ENCODE measurements at places on chromosomes 2 and 18. TPM values are rescaled to one million over a fixed set of nuclear protein-coding genes. Genes with fewer than 3 reads are reported as not detected.

DNA sequence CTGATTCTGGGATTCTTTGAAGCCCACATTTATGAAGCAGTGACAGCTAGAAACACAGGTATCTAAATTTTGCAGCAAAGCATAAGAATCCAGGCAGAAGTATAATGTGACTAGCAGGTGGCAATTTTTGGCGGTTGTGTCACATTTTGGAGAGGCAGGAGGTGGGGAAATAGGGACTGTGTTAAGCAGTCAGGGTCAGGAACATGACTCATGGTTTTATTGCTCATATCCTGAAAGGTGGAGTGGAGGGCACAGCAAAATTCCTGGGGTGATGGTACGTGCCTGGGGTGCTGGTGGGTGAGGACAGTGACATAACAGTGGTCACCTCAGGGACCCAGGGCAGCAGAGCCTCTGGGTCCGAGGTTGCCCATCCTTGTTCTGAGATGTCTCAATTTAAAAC lies 63.5 kb upstream of the TTN start:
- peak; percentile 60 for DNase-seq

GRCh38 chr2:69830045-69830905 lies 815 bp downstream of the GMCL1 start:
- peak; percentile 44 for DNase-seq

GRCh38 chr18:13800505-13801259 lies 23.3 kb upstream of the MC5R start:
- peak; percentile 61 for DNase-seq

DNA sequence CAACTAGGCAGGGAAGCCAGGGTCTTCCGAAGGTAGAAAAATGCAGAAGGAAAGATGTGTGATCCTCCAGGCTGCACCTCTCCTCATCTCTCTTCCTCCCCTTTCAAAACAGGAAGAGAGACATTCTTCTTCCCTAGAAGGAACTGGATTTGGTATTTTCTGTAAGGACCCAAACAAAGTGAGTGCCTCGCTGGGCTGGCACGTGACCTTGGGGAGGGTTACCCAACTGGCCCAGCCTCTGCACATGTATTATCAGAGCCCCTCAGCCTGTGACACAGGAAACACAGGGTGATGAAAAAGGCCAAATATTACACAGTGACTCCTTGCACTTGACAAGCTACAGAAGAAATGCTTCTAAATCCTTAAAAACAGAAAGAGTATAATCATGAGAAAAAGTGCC lies 2.3 kb downstream of the HJURP start:
- DNase-seq: peak; percentile 51

- no peak for DNase-seq
Observed at GRCh38 chr2:78870343-78870967, 155.0 kb upstream of the REG3G start.

GRCh38 chr2:227813562-227814353 lies at the start of gene CCL20:
TSS of gene CCL20 (plus strand) at chr2:227813842. CDS start at chr2:227813912, 70 bp downstream.
- DNase-seq: no peak

DNA sequence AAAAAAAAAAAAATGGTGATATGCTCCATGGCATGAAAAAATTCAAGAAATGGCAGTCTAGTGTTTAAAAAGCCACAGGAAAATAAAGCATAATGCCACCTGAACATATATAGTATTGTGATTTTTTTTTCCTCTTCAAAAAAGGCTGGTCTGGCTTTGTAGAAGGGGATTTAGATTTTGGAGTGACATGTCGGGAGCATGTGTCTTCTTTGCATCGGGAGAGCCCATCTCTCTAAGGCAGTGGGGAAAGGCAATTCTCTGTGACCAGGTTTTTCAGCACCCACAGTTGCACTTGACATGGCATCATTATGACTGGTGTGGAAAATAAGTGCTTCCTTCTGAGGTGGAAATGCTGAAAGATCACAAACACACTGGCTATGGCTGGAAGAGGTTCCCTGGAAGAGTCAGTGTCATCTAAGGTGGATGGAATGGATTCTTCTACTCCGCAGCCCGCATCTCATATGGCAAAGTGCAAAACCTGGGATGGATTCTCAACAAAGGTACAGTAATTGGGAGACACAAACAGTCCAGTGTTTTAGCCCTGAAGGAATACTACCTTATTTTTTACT lies 172.5 kb downstream of the AGAP1 start:
- DNase-seq: peak; percentile 74

GRCh38 chr2:70468878-70469277 lies 84.7 kb downstream of the TGFA start:
- DNase-seq: no peak

- DNase-seq: no peak
Observed at GRCh38 chr2:118968042-118968441, 26.0 kb downstream of the MARCO start.

GRCh38 chr2:8657423-8658062 lies 24.3 kb upstream of the ID2 start:
- no peak for DNase-seq

DNA sequence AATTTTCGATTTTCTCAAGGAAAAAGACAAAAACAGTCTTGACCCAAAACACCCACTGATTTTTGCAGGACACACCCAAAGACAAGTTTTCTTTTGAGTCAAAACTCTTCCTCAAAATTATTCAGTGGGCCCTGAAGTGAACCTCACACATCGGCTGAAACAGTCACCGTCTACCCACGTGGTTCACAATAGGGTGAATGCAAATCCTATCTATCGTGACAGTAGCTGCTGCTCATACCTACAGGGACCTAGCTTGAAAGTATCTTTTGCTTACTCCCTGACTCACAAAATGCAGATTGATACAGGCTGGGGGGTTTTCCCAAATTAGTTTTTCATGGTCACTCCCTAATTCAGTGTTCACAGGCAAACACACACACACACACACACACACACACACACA lies 10.7 kb upstream of the CD226 start:
- no peak for DNase-seq

DNA sequence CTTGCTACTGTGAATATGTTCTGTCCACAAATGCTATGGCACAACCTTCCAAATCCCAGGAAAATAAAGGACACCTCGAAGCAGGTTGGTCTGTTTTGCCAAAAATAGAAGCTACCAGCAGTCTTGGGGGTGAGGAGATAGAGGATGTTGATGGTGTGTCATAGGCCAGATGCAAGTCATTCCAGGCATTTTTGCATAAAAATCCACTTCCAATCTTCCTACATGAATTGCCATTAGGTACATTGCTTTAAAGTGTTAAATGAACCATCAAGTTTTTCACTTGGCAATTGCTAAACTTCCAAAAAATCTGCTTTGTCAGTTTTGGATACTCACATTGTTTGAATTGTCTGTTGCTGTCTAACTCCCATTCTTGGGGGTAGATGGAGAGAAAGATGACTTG lies 295.4 kb downstream of the MYCN start:
- no peak for DNase-seq

GRCh38 chr18:42784632-42785031 lies 330.9 kb downstream of the RIT2 start:
- no peak for DNase-seq

The NCL gene
- 701 TPM for total RNA-seq

The AGXT gene
- not detected for total RNA-seq

The LHCGR gene
- total RNA-seq: not detected

GRCh38 chr2:161975062-161975812 lies 98.8 kb downstream of the DPP4 start:
- no peak for DNase-seq

DNA sequence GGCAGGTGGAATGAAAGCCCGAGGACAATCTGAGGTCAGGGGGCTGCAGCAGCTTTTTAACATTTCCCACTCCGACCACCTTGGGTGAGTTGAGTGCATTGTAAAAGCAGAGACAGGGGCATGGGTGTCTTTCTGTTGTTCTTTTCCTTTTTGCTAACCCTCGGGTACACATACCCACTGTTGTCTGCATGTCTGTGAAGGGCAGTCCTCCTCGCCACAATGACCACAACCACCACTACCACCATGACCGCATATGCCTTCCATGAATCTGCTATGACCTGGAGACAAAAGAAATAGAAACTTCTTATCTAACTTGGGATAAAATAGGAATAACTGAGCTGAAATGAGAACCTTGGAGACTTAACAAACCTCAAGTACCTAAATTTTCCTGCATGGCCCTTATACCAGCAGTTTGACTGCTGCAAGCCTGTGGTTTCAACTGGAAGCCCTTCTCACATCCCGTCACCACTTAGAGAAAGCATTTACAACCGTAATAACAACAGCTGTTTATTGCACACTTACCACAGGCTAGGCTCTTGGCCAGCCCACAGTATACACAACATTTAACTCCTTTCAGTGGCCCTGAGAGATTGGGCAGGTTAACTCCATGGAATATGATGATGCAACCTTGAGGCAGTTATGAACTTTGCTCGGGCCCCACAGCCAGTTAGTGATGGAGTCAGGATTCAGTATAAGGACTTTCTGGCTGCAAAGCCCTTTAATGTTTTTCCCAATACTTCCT lies 80.3 kb downstream of the GYPC start:
- DNase-seq: no peak

DNA sequence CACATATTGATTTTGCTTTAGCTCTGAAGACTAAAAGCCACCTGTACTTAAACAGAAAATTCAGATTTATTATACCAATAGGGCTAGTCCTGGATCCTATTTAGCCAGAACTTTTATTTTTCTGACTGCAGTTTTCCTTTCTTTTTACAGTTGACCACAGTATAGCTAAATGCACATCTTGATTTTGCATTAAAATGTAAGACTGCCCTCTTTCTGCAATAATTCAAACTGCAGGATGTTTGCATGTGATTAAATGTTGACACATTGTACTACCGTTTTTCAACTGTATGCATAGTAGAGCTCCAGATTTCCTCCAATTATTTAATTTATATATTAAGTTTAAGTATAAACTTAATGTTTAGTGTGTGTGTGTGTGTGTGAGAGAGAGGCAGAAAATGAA lies 1262.9 kb downstream of the SUCLG1 start:
- DNase-seq: peak; percentile 62

- no peak for DNase-seq
Observed at GRCh38 chr2:132701810-132702209, 31.8 kb upstream of the LYPD1 start.

- DNase-seq: no peak
Observed at GRCh38 chr2:30871440-30871839, 64.2 kb upstream of the CAPN13 start.

DNA sequence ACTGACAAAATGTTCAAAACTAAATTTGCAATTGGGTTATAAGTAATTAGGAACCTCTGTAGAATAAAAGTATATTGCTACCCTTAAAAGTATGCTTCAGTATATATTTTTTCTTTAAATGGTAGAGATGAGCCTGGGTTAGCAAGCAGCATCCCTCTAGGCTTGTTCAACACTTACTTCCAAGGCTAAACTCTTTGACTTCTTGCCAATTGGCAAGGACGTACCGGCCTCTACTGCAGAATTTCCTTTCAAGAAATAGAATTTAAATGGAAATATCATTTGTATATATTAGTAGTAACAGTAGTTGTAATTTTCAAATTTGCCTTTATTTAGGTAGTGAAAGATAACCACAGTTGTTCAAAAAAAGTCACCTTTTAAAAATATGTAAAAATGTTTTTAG lies 105.1 kb upstream of the SLC38A11 start:
- DNase-seq: no peak

DNA sequence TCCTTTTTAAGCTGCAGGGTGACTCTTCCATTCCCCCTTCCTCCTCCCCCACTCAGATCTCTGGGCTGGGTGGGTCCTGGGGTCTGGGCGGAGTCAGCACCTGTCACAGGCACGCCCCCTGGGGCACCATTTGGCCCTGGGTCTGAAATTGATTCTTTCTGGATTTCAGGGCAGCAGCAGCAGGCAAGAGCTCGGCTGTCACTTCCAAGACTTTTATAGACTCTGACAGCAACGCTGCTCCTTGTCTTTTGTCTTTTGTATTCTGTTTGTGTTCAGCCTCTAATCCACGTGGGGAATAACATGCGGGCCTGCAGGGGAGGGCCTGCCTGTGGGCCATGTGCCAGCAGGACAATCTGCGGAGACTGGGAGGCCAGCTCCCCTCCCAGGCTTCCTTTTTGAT lies 3.9 kb downstream of the BOD1L2 start:
- DNase-seq: no peak

GRCh38 chr2:40244251-40244650 lies 207.6 kb downstream of the SLC8A1 start:
- peak; percentile 22 for DNase-seq

- no peak for DNase-seq
Observed at GRCh38 chr2:51781691-51782090, 749.8 kb upstream of the NRXN1 start.

All from endothelial cell of umbilical vein (primary cell).